ENCODE measurements at places on chromosomes 16 and 17.

DNA sequence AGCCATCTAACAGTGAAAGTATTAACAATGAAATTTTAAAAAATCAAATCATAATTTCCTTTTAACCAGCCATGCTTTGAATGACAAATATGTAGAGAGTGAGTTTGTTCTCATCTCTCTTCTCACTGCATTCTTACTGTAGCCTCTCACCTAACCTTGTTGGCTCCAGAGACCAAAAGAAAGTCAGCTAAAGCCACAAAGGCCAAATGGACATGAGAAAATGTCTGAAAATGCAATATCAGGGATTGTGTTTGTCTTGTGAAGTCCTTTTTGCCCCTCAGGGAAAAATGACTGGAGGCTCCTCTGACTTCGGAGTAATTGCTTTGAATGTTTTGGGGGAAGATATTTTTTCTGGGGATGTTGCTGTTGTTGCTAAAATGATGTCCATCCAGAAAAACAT is 166.3 kb downstream of the SLC39A11 start:
- DNase-seq = no peak

DNA sequence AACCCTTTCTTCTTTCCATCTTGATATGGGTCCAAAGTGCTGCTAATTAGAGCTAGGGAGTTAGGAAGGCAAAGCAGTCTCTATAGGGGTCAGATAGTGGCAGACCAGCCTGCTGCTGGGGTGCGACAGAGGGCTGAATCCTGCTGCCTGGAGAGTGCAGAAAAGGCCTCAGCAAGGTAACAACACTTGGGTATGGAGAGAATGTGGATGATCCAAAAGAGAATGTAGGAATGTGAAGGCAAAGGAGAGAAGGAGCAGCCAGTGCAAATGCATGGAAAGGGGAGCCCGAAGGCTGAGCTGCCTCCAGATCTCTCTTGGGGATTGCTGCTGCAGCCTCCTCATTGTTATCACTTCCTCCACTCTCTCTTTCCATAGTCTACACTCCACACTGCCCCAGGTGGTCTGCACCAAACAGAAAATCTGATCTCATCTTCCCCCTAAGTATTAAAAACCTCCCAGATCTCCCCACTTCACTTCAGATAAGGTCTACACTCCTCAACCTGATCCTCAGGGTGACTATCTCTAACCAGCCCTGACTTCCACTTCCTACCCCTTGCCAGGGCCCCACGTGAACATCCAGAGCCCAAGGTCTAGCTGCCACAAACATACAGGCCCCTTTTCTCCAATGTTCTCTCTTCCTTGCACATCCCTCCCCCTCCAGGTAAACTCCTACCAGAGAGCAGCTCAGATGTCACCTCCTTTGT is 28.8 kb downstream of the TOM1L2 start:
- DNase-seq = no peak

GRCh38 chr17:34255381-34255732 is 272 bp downstream of the CCL2 start:
- no peak for DNase-seq

GRCh38 chr17:31877341-31877740 is 18.3 kb upstream of the COPRS start:
- DNase-seq = no peak

- no peak for DNase-seq
These were observed 19.0 kb downstream of the JUP start for GRCh38 chr17:41767324-41768042.

DNA sequence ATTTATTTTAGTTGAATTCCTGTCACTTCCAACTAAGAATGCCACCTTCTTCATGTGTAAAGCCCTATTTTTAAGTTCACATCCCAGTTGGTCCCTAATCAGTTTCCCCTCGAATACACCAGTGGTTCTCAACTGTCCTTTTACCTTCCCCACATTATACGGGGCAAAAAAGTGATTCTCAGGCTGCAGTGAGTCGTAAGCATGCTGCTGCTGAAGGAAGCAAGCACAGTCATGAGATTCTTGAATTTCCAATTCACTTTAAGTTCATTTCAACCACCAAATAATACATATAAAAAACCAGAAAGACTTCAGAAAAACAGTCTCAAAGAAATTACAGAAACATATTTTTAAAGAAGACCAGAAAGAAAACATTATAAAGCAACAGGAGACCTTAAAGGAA is 47.9 kb downstream of the UBE2G1 start:
- DNase-seq = no peak

- DNase-seq = no peak
These were observed 22.2 kb upstream of the C17orf107 start for GRCh38 chr17:4877089-4877488.

DNA sequence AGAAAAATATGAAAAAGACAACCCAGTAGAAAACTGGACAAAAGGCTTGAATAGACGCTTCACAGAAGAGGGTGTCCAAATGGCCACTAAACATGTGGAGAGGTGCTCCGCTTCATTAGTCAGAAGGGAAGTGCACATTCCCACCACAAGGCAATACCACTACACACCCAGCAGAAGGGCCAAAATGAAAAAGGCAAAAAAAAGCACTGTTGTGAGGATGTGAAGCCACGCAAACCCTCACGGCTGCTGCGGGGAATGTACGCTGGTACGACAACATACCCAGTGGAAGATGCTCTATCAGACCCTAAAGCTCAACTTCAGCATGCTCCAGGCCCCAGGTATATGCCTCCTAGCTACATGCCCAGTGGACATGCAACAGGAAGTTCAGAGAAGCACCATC is 17.0 kb downstream of the PIK3R5 start:
- no peak for DNase-seq

DNA sequence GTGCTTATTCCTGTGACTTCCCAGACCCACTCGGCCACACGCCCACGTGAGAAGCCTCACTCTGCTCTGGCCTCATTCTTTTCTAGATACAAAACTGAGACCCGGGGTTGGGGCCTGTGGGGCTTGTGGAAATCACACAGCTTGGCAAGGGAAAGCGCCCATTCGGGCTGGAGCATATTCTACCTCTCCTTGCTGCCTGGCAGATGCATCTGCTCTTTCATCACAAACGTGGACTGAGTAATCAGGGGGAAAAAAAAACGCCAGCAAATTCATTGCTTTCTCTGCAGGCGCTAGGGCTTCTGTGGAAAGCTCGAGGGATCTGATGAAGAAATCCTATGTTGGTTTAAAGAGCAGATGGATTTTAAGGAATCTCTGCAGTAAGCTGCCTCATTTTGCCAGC is 44.4 kb downstream of the DNAH9 start:
- DNase-seq = no peak

DNA sequence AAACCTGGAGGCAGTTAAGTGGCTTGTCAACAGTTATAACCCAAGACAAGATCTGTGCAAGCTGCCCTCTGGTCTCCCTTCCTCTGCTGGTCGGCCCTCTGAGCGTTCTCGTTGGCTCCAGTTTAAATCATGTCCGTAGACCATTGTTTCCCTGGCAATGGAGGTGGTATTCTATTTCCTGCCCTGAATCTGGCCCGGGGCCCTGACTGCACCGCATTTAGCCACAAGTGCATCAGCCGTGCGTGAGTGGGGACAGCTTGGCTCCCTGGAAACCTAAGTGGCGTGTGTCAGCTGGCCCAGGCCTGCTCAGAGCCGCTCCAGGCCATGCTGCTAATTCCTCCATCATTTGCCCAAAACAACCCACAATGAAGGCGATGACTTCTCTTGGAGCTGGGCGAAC is 15.0 kb upstream of the MYLK3 start:
- DNase-seq = no peak

GRCh38 chr16:72202014-72202413 is 30.1 kb upstream of the PMFBP1 start:
- DNase-seq = no peak

- DNase-seq = no peak
These were observed 428 bp upstream of the SALL1 start for GRCh38 chr16:51151435-51151960.

GRCh38 chr16:27759967-27760788 is 210.2 kb downstream of the KATNIP start:
- no peak for DNase-seq

GRCh38 chr16:11152677-11153331 is 103.2 kb downstream of the SOCS1 start:
- DNase-seq = no peak

DNA sequence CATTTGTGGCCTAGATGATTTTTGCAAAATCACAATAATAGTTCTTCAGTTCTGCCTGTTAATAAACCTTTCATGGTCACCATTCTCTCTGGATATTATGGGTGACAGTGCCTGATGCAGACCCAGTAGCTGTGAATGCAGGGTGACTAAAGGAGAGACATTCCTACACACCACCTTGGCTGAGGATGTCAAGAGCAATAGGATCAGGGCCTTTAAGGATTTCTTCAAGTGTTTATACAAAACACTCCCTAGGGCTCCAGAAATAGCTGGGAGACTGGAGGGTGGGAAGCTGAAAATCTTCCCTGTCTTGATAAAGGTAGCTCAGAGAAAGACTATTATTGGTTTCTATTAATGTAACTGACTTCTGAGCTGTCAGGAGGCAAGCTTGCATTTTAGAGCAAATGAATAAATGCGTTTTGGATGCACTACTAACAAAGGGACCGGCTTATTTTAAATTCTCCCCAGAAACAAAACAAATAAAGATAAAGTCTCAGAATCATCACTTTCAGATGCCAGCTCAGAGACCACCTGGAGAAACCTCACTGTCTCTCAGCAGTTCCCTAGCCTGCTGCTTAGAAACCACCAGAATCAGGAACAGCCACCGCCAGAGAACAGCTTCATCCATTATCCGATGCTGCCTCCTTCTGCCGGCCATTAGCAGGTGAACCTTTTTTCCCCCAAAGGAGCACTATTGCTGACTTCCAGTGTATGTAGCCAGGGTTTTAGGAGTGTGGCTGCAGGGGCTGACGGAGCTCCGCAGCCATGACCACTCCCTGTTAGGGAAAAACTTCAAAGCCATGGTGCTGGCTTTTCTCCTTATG is 171.4 kb upstream of the DYNLRB2 start:
- DNase-seq = no peak
